ENCODE measurements at places on chromosomes 2 and 18.

GRCh38 chr18:62585274-62586150, 62.7 kb downstream of the ZCCHC2 start:
- DNase-seq = peak; percentile 46

GRCh38 chr2:70632388-70632787, 78.8 kb upstream of the TGFA start:
- no peak for DNase-seq

DNA sequence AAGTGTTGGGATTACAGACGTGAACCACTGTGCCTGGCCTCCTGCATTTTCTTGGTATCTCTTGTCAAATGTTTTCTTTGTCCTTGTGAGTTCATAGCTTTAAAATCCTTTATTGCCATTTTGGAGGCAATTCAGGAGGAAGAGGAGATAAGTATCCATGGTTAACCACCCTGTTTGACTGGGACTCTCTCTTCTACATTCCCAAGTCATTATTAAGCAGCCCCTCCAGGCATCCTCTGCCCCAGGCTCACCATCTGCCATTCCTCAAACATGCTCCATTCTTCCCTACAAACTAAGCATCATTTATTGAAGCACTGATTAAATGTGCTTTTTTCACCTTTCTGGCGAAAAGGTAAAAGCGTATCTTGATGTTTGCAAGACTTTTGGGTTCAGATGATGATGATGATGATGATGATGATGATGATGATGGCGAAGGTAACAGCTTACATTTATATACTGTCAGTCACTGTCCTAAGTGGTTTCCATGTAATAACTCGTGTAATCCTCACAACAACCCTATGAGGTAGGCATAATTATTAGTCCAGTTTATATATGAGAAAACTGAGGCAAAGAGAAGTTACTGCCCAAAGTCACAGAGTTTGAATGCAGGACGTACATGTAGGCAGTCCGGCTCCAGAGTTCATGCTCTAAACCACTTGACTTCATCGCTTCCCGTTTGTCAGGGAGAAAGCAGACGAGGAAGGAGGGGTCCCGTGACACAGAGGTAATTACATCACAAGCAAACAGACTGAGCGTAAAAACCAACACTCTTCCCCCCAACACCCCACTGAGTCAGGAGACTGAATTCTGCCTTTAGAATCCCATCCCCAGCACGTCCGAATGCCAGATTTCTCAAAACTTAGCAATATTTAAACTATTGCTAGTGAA, 69.7 kb upstream of the ACKR3 start:
- no peak for DNase-seq

DNA sequence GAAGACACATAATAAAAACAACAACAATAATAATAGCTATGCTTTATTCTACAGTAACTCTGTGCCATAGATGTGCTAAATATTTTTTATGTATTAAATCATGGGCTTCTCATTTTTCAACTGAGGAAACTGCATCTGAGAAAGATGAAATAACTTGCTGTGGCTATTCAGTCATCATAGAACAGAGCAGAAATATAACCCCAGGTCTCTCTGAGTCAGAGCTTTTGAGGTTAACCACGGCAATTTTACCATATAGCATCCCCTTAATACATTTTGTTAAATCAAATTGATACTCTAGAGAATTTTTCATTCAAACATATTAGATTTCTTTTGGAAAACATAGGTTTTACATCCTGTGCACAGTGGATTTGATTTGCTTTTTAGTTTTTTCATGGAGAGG, 586.6 kb upstream of the KLHL29 start:
- no peak for DNase-seq

- no peak for DNase-seq
Observed at GRCh38 chr2:72983500-72984161, 66.3 kb downstream of the EMX1 start.

- DNase-seq = no peak
Observed at GRCh38 chr2:191994749-191995148, 147.9 kb upstream of the CAVIN2 start.

- no peak for DNase-seq
Observed at GRCh38 chr2:48874282-48874681, 118.8 kb upstream of the LHCGR start.

GRCh38 chr2:117936871-117937428, 76.9 kb downstream of the CCDC93 start:
- DNase-seq = no peak

- DNase-seq = no peak
Observed at GRCh38 chr2:127437781-127438726, 19.8 kb downstream of the PROC start.

DNA sequence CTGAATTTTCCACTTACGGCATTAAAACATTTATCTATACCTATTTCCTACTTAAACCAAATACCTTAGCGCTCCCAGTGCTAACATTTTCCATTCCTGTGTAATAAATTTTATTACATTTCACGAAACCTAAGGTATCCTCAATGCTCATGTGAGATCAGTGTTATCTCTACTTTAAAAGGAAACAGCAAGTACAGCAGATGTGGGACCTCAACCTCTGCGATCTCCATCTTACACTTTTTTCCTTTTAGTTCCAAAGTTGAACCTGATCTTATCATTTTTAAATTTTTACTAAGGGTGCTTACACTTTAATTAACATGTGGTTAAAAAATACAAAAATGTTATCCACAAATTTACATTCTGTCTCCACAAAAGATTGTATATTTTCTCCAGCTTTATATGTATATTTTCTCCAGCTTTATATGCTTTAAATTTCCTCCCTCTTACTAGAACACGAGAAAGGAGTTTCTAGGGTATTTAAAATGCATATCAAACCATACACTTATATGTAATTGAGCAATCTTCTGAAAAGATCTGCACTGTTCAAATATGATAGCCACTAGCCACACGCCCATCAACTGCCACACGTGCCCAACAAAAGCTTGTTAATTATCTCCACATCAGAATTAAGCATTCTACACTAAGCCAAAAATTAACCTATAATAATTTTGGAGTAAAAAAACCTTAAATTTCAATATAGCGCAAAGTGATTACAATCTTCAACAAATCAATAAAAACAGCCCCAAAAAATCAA, 38.1 kb downstream of the MBOAT2 start:
- DNase-seq = no peak

DNA sequence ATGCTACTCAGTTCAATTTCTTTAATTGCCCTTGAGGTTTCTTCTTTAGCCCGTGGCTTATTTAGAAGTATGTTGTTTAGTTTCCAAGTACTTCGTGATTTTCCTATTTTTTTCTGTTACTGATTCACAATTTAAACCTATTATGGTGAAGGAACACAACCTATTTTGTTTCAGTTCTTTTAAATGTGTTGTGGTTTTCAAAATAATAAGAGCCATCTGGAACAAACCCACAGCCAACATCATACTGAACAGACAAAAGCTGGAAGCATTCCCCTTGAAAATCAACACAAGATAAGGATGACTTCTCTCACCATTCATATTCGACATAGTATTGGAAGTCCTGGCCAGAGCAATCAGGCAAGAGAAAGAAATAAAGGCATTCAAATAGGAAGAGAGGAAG, 155.2 kb downstream of the GALNT1 start:
- DNase-seq = no peak

DNA sequence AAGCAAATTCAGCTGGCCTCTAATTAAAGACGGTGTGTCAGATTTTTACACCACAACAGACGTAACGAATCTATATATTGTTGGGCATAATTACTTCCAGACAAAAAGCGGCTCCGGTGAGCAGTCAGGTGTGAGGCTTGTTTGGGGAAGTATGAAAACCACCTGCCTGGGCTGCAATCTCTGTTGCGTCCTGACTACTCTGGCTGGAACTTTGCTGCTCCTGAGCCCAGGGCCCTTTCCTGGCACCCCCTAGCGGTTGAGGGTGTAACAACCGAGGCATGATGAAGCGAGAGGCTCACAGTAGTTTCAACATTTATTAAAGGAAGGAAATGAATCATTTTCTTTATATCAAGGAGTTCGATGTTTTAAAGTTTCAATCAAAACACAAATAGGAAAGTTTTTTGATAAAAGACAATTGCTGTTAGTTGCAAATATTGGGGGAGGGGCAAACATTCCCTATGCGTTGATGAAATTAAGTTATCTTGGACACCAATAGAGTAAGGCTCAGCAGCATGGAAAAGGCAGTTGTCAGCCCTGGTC, 10.6 kb upstream of the ITGB6 start:
- peak; percentile 50 for DNase-seq

GRCh38 chr2:208065476-208065875, 40.1 kb upstream of the PLEKHM3 start:
- no peak for DNase-seq

DNA sequence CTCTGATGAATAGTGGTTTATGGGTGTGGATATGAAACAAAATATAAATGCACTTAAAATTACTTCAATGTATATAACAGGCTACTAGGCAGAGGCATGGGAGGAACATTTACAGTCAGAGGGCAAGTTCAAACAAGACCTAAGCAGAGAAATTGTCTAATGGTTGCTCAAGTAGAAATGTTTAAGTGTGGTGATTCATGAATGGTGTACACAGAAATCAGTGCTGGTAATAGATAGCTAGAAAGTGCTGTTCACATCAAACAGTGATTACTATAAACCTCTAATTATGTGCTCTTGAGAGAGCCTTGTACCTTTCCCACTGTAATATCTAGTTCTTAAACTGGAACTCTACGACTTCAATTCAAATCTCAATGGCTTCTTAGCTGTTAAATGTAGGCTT, 485.1 kb downstream of the NRXN1 start:
- DNase-seq = no peak

DNA sequence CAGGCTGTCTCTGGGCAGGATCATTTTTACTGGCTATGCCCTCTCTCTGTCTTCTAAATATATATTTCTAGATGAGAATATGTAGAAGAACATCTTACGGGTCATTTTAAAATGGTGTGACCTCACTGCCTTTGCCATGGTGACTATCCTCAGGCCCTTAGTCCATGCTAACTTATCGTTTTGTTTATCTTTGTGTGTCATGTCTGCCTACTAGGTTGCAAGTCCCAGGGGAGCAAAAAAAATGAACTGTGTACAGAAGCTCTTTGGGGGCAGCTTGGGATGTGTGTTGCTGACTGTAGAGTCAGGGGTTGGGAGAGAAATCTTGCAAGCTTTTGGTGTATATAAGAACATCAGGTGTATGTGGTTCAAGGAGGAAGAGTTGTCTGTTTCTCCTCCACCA, 11.0 kb downstream of the CPSF3 start:
- no peak for DNase-seq

DNA sequence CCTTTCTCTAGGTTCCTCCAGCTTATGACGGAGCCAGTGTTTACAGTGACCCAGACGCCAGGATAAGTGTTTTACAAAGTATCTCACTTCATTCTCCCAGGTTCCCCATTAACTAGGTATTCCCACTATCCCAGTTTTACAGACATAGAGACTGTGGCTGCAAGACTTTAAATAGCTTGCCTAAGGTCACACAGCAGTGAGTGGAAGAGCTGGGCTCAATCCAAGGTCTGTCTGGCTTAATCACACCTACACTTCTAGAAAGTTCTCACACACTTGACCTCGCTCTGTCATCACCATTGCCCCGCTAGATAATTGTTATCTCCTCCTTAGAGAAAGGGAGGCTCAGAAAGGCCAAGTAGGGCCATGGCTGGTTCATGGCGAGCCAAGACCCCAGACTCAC, 110.2 kb downstream of the ANTXR1 start:
- DNase-seq = no peak

DNA sequence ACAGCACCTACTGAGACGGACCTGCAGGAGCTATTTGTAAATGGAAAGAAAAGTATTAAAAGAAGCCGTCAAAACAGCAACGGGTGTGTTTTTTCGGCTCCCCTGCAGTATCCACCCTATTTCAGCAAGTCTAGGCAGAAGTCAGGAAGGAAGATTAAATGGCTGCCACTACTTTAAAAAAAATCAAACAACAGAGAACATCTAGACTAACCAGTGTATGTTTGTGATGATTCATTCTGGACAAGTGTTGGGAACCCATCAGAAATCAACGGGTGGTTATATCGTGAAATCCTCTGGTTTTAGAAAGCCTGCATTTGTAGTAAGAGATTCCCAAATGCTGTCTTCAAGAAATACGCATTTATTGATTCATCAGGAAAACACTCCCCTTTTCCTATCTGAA, 9.0 kb downstream of the PMAIP1 start:
- no peak for DNase-seq

DNA sequence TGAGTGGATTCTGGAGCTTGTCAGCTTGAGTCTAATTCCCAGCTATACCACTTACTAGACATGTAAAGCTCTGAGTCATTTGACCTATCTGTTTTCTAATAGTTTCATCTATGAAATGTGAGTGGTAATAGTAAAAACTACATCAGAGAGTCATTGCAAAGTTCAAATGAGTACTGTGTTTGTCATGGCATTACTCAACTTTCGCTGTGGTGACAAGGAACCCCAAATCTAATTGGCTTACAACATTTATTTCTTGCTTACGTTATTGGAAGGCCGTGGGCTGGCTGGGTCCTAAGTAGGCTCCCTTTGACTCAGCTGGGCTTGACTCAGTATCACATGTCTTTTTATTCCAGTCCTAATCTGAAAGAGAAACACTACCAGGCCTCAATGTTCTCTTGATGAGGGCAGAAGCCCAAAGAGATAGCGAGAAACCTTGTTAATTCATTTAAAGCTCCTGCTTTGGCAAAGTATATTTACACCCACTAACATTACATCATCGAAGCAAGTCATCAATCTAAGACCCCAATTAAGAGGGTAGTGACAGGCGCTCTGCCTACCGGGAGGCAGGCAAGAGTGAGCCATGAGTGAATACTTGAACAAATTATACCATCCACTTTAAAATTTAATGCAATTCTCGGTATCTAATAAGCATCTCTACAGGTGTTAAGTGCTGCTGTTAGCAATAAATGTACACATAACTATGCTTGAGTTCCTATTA, 431.8 kb upstream of the SPHKAP start:
- DNase-seq = no peak

- no peak for DNase-seq
Observed at GRCh38 chr2:46160326-46160725, 136.9 kb upstream of the EPAS1 start.

DNA sequence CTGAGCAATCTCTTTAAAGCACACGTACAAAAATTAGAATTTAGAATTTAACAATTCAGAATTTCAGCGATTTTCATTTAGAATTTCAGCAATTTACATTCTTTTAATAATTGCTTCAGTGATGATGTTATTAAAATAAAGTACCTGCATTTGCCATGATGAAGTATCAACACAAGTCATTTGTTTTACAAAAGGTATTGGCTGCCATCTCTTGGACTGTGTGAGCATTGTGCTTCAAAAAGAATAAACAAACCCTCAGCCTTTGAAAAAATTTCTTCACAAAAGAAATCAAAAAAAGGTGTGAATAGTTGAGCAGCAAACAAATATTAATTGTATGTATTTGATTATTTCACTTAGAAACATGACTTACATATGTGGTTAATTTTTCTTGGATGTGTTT, 27.1 kb upstream of the ZC3H15 start:
- DNase-seq = no peak

- no peak for DNase-seq
Observed at GRCh38 chr2:42307180-42307579, 53.8 kb downstream of the COX7A2L start.
